Transverse colon (tissue), 4 donors: ENCODE measurements at places on chromosomes 12 and 14.

- DNase-seq = no peak
- H3K4me1 ChIP-seq = no peaks in the 10 kb centered on the region
- H3K27me3 ChIP-seq = no peaks in the 10 kb centered on the region
- H3K36me3 ChIP-seq = no peaks in the 10 kb centered on the region
These were observed 89.7 kb downstream of the GLT1D1 start for GRCh38 chr12:128942960-128943477.

DNA sequence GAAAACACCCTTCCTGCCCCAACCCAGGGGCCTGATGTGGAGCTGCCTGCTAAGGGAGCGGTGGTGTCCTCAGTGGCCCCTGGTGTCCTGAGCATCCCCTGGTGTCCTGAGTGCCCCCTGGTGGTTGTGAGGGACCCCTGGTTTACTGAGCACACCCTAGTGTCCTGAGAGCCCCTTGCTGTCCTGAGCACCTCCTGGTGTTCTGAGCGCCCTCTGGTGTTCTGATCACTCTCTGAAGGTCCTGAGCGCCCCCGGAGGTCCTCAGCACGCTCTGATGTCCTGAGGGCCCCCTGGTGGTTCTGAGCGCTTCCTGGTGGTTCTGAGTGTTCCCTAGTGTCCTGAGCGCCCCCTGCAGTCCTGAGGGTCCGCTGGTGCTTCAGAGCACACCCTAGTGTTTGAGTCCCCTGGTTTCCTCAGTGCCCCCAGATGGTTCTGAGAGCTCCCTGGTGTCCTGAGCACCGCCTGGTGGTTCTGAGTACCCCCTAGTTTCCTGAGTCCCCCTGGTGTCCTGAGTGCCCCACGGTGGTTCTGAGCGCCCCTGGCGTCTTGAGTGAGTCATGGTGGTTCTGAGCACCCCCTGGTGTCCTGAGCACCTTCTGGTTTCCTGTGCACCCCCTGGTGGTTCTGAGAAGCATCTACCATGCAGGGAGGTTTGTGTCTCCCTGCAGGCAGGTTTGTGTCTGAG is 1004.2 kb downstream of the TMEM121 start:
- H3K27ac ChIP-seq = no peak overlapping the region
- no peaks in the 10 kb centered on the region for H3K36me3 ChIP-seq
- peak; percentile 46 for DNase-seq
- H3K4me1 ChIP-seq = no peaks in the 10 kb centered on the region

- no peak overlapping the region for H3K4me3 ChIP-seq
- no peak for DNase-seq
- H3K27me3 ChIP-seq = no peaks in the 10 kb centered on the region
- no peaks in the 10 kb centered on the region for H3K36me3 ChIP-seq
- H3K4me1 ChIP-seq = no peaks in the 10 kb centered on the region
- no peak overlapping the region for H3K27ac ChIP-seq
These were observed 65.7 kb downstream of the PTHLH start for GRCh38 chr12:27906658-27907473.

- H3K4me3 ChIP-seq = no peak overlapping the region
- H3K27me3 ChIP-seq = no peaks in the 10 kb centered on the region
- no peak for DNase-seq
- H3K36me3 ChIP-seq = no peaks in the 10 kb centered on the region
- no peak overlapping the region for H3K27ac ChIP-seq
These were observed 114.9 kb upstream of the ALG10B start for GRCh38 chr12:38201461-38202276.

- H3K27ac ChIP-seq = no peak overlapping the region
- no peak for DNase-seq
- H3K4me3 ChIP-seq = no peak overlapping the region
These were observed 3.4 kb downstream of the HSD17B6 start for GRCh38 chr12:56766535-56766934.

GRCh38 chr14:48735607-48736006 is 850.6 kb downstream of the RPS29 start:
- DNase-seq = no peak
- H3K27me3 ChIP-seq = no peaks in the 10 kb centered on the region
- H3K4me3 ChIP-seq = no peak overlapping the region

- no peak for DNase-seq
- H3K27ac ChIP-seq = no peak overlapping the region
- H3K36me3 ChIP-seq = no peaks in the 10 kb centered on the region
- no peak overlapping the region for H3K4me3 ChIP-seq
These were observed 168.4 kb upstream of the EGLN3 start for GRCh38 chr14:34119107-34119858.

DNA sequence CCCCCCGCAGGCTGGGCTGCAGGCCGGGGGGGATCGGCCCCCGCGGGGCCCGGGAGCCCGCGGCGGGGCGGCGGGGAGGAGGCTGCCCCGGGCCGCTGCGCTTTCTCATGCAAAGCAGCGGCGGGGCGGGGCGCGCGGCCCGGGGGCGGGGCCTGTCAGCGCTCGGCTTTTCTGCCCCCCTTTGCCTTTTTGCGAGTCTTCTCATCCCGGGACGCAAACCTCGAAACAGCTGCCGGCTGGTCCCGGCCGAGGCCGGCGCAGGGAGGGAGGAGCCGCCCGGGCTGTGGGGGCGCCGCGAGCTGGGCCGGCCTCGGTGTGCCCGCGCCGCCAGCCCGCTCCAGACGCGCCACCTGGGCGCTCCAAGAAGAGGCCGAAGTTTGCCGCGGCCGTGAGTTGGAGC is at the start of gene FZD10:
Gene FZD10, plus strand, starts transcription at position 198 of the 400 bp plus-strand sequence. CDS start 479 bp downstream, outside the sequence.
- H3K4me1 ChIP-seq = peaks cover 15% of the 10 kb centered on the region
- peak within 1 kb of the TSS; percentile 23 for H3K27ac ChIP-seq
- peak; percentile 26 for DNase-seq
- H3K4me3 ChIP-seq = peak within 1 kb of the TSS; percentile 29

DNA sequence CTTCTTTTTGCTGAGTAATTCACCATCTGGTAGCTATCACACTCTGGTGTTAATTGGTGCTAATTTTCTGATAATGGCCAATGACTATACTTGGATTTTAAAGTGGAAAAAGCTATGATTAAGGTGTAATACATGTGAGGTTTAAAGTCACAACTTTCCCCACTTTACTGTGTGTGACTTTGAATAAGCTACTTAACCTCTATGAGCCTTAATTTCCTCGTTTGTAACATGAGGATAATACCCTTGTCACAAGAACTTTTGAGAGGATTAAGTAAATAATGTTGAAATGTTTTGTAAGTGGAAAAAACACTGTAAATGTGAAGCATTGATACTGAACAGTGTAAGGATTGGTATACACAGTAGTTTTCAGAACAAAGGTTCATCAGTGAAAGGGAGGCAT is 65.3 kb downstream of the MSRB3 start:
- no peaks in the 10 kb centered on the region for H3K27me3 ChIP-seq
- H3K36me3 ChIP-seq = no peaks in the 10 kb centered on the region
- H3K4me3 ChIP-seq = no peak overlapping the region
- no peak overlapping the region for H3K27ac ChIP-seq
- no peaks in the 10 kb centered on the region for H3K4me1 ChIP-seq

DNA sequence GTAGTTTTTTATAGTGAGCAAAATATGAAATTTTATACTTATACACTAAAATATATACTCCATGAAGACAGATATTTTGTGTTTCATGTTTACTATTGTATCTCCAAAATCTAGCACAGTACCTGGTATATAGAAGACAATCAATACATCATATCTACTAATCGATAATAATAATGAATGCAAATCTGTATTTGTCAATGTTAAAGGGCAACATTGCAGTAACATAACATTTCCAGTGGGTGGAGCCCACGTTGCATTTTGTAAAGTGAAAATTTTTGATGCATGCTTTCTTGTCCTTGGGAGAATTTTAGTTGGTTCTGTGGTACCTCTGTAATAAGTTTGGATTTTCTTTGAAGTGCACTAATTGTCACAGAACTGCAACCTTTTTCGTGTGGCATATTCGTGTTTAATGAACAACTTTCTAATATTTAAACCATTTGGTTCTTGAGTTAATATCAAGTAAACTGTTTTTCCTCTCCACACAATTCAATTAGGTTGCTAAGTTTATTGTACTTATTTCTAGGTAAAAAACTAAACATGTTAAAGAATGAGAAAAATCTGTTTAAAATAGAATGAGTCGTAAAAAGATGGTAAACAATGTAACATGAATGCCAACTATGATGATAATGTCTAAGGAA is 47.4 kb downstream of the AVPR1A start:
- no peak overlapping the region for H3K27ac ChIP-seq
- no peak for DNase-seq
- no peaks in the 10 kb centered on the region for H3K4me1 ChIP-seq
